Uterus (tissue), 4 donors: ENCODE measurements at places on chromosomes 5 and 9. TPM values are rescaled to one million over a fixed set of nuclear protein-coding genes. Genes with fewer than 3 reads are reported as not detected.

DNA sequence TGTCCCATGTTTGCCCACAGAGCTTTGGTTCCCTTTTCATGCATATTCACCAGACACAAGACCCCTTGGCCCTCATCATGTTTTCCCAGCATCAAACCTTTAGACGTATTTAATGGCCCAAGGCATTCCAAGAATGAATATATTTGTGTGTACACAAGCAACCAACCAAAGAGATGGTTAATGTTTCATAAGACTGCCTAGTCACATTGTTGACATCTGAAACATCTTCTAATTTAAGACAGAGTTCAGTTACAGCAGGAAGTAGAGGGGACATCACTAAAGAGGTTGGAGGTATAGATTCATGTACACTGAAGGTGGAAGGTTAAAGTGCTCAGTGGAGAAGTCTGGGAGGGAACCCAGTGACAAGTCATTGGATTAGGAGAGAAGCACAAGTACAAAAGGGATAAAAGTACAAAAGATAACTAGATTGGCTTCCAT, 49.1 kb downstream of the SUSD1 start:
- no peaks in the 10 kb centered on the region for H3K4me1 ChIP-seq
- H3K36me3 ChIP-seq: no peaks in the 10 kb centered on the region
- H3K27ac ChIP-seq: no peak overlapping the region
- H3K27me3 ChIP-seq: no peaks in the 10 kb centered on the region

Gene CNOT6
- total RNA-seq: 3.8 TPM

Gene GRIA1
- not detected for total RNA-seq

GRCh38 chr9:118568704-118569103, 800.5 kb downstream of the BRINP1 start:
- no peak overlapping the region for H3K4me3 ChIP-seq
- H3K4me1 ChIP-seq: no peaks in the 10 kb centered on the region
- no peaks in the 10 kb centered on the region for H3K27me3 ChIP-seq
- H3K27ac ChIP-seq: no peak overlapping the region
- DNase-seq: no peak
- H3K36me3 ChIP-seq: no peaks in the 10 kb centered on the region

Gene FAM240B
- total RNA-seq: not detected

Gene IFNA1
- not detected for total RNA-seq

Gene SVEP1
- total RNA-seq: 62.6 TPM

GRCh38 chr9:93898502-93899426, 56.4 kb downstream of the BARX1 start:
- H3K27me3 ChIP-seq: no peaks in the 10 kb centered on the region
- no peaks in the 10 kb centered on the region for H3K36me3 ChIP-seq
- H3K27ac ChIP-seq: no peak overlapping the region
- H3K4me3 ChIP-seq: no peak overlapping the region

DNA sequence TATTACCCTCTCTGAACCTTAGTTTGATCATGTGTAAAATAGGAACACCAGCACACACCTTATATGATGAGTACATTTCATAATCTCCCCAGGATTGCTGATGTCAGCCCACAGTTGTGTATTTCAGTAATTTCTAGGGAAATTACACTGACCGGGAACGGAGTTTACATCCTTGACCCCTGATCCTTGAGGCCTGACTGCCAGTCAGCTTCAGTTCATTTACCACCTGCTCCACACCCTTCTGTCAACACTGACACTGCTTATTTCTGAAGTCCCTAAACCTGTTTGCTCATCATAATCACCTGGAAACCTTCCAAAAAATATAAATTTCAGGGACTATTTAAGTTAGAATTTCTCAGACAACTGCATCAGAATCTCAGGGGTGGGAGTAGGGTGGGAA, 55.3 kb downstream of the ZNF622 start:
- H3K36me3 ChIP-seq: no peaks in the 10 kb centered on the region
- no peaks in the 10 kb centered on the region for H3K4me1 ChIP-seq
- H3K27me3 ChIP-seq: no peaks in the 10 kb centered on the region
- no peak overlapping the region for H3K27ac ChIP-seq
- no peak for DNase-seq

Gene ATP6V1G1
- 310 TPM for total RNA-seq

- H3K36me3 ChIP-seq: no peaks in the 10 kb centered on the region
- no peaks in the 10 kb centered on the region for H3K27me3 ChIP-seq
- H3K4me3 ChIP-seq: no peak overlapping the region
- no peak overlapping the region for H3K27ac ChIP-seq
Measured at GRCh38 chr5:140391312-140391711, 10.3 kb upstream of the ANKHD1 start.

- H3K27me3 ChIP-seq: no peaks in the 10 kb centered on the region
- no peaks in the 10 kb centered on the region for H3K4me1 ChIP-seq
- DNase-seq: no peak
- no peak overlapping the region for H3K27ac ChIP-seq
Measured at GRCh38 chr9:18360005-18360404, 113.9 kb upstream of the ADAMTSL1 start.

- peak overlapping the region; percentile 88 for H3K4me3 ChIP-seq
- no peaks in the 10 kb centered on the region for H3K27me3 ChIP-seq
- peak overlapping the region; percentile 79 for H3K27ac ChIP-seq
Measured at GRCh38 chr5:144169904-144170275, 569 bp downstream of the YIPF5 start.
